Fibroblast of mammary gland (primary cell): ENCODE measurements at places on chromosomes 3 and 15.

- DNase-seq, result no peak
These were observed 38.7 kb downstream of the SEMA3G start for GRCh38 chr3:52406231-52406661.

- no peak for DNase-seq
These were observed 5.8 kb upstream of the TMEM41A start for GRCh38 chr3:185504636-185505035.

- no peak for DNase-seq
These were observed 540.5 kb downstream of the AGBL1 start for GRCh38 chr15:86620157-86620556.

GRCh38 chr3:45773714-45774449 is 22.5 kb downstream of the SLC6A20 start:
- DNase-seq, result no peak

DNA sequence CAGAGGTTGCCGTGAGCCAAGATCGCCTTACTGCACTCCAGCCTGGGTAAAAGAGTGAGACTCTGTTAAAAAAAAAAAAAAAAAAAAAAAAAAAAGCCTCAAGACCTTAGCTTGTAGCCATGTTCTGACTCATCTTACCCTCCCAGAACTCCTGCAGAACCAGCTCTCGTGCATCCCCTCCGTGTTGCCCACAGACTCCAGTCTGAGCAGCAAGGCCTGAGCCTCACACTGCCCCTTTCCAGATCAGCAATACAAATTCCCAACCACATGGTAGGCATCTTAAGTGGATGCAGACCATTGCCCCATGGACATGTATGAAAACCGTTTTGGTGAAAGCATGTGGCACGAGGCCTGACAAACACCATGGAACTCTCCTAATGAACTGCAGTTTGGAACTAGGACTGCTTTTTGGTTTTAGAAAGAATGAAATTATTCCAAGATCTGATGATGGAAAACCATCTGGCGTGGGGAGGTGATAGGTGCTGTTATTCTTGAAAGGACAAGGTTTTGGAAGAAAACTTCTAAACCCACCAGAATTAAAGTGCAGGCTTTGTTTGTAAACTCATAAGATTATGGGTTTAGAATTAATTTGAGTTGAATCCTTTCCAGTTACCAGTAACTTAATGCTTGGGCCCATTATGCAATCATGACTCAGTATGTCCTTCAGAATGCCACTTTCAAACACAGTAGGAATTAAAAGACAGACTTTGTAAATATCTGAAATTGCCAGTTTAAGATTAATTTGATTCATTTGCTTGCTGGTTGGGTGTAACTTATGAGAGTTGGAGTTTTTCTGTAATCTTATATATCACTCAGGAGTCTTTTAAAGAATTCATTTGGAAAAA is 163.7 kb upstream of the LRTM1 start:
- DNase-seq, result peak; percentile 83

DNA sequence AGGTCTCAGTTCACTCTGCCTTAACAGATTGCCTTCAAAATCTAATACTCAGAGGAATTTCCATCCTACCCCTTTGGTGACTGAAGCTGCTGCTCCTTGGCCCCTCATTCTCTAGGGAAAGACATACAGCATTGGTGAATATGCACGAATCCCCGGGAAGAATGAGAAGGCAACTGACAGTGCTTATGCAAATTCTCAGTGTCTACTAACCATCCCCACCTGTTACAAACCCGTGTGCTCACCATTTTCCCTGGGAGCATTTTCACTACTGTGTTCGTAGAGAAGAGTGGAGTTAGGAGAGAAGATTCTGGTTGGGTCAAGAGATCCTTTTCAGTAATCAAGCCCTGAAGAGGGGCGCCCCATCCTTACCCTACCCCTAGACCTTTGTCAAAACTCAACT is 37.7 kb downstream of the SYNM start:
- no peak for DNase-seq

DNA sequence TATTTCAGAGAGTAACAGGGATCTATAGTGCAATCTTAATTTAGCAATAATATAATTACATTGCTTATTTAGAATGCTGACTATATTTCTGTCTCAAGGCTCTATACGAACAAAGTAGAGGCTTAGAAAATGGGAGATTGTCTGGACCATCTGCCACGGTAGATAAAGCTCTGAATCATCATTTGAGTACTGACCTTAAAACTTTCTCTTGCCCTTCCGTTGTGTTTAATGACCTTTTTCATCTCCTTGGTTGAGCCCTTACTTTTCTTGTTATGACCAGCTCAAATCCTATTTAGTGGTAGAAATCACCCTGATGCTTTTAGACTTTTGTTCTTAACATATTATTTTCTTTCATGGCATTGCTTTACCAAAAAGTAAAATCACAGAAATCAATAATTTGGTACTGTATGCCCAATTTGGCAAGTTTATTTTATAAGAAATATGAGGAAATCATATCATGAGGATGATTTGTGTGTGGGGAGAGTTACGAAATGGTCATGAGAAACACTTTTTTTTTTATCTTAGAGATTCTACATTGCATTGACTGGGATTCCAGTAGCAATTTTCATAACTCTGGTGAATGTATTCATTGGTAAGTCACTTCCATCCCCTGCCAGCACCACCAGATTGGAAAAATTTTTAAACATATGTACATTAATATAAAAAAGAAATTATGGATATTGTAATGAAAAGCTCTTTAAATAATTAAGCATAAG is 11.0 kb downstream of the NDUFB5 start:
- peak; percentile 7 for DNase-seq

DNA sequence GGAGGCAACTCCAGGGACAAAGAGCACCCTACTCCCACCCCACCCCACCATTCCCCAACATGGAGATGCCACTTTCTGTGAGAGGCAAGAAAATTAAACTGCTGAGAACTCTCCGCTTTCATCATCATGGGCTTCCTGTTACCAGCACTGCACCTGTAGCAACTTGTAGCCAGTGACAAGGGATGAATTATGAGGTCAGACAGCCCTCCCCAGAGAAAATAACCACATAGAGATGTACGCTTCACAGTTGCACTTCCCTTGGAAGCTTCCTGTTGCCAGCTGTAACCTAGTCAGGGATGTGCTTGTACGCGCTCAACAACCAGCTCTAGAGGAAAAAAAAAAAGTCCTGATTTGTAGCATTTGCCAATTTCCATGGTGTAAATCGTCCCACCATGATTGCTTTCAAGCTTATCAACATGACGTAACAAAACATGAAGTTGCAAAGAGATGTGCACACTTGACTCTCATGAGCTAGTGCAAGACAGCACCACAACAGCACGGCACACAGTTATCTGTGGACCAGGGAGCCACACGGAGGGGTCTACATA is 145.4 kb downstream of the RAB11A start:
- no peak for DNase-seq

DNA sequence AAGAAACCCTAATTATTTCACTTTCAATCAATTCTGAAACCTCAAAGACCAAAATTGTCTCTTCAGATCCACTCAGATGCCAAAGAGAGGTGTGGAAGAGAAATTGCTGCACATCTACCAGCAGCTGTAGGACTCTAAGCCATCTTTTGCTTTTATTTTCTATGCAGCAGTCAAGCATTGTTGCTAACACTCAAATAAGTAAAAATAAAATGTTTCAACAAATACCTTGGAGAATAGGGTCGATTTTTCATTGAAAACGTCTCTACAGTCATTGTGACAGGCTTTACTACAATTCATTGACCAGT is 66.4 kb upstream of the CFAP20DC start:
- DNase-seq, result no peak

- no peak for DNase-seq
These were observed 260.2 kb downstream of the PDZRN3 start for GRCh38 chr3:73364517-73364916.

- no peak for DNase-seq
These were observed 413.2 kb downstream of the NTRK3 start for GRCh38 chr15:87843312-87843711.

GRCh38 chr3:63349583-63350573 is 71.8 kb downstream of the SYNPR start:
- DNase-seq, result peak; percentile 76

GRCh38 chr3:159919873-159920272 is 68.8 kb upstream of the IL12A start:
- DNase-seq, result peak; percentile 44

- no peak for DNase-seq
These were observed 3.7 kb downstream of the CAV3 start for GRCh38 chr3:8737301-8737700.

DNA sequence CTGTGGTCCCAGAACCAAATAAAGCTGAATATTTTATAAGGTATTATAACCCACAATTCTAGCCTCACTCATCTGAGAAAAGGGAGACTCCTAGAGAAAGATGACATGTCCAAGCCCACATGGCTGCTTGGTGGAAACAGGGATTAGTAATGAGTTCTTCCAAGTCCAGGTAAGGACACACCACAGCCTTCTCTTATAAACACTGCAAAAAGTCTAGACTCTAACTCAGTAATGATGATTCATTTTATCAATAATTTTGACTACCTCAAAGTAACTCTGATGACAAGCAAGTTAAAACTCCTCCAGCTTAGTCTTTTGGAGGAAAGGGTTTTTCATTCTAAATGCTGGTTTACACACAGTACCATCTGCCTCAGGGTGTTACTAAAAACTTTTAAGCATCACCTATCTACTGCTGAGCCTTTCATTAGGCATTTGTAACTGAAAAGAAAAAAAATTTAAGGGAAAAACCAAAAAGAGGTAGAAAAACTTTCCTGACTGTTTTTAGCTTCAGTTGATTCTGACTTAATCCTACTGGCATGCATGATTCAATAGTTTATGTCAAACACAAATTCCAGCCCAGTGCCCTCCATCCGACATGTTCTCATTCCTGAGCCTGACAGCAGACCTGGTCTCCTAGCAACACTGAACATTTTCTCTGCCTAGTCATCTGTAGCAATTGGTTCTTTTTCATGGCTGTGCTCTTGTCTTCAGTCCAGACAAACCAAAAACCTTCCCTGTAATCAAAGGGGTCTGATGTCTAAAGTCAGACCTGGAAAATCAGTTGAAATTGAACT is 43.9 kb downstream of the P3H2 start:
- DNase-seq, result peak; percentile 96

DNA sequence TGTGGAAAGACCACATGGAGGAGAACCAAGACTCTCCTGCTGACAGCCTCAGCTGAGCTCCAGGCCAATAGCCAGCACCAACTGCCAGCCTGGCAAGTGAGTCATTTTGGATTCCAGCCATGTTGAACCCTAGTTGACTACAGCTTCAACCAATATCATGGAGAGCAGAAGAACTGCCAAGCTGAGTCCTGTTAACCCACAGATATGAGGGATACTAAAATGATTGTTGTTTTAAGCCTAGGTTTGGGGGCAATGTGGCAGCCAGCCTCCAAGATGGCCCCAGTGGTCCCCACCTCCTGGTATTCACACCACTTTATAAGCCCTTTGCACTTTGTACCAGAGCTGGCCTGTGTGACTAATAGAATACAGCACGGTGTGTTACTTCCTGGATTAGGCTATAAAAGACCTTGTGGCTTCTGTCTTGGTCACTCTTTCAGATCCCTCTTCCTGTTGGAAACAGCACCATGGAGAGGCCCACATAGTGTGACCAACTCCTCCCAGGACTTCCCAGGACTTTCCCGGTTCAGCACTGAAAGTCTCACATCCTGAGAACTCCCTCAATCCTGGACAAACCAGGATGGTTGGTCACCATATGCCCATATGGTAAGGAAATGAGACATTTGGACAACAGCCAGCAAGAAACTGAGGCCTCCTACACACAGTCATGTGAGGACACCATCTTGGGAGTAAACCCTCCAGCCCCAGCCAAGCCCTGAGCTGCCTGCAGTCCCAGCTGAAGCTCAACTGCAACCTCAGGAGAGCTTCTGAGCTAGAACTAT is 32.4 kb upstream of the CDV3 start:
- DNase-seq, result peak; percentile 91
